ENCODE measurements at places on chromosomes 5 and 9.

- DNase-seq: no peak
Measured at GRCh38 chr9:100933656-100934055, 94.9 kb upstream of the PLPPR1 start.

DNA sequence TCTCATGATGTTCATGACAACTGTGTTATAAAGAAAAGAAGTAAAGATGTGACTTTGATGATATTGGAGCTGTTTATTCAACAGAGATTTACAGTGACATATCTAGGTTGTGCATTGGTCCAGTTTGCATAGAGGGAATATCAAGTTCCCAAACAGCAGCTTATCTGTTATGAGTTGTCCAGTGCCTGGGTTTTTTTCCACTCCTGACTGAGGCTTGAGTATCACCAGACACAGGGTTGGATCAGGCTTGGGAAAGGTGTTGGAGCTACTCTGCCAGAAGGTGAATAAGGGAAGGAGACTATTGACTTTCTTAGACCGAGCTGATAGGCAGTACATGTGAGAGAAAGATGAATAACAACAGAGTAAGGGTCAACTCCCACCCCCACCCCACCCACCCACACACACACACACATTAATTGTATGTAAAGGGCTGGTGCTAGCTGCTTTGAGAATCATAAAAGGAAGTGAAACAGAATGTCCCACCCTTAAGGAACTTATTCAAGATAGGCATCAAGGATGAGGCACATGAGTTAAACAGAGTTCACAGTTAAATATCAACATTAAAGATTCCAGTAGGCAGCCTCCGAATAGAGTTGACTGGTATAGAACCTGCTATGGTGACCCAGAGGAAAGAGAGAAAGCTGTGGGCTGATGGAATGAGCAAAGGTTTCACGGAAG, 33.0 kb upstream of the RASGRF2 start:
- DNase-seq: no peak

DNA sequence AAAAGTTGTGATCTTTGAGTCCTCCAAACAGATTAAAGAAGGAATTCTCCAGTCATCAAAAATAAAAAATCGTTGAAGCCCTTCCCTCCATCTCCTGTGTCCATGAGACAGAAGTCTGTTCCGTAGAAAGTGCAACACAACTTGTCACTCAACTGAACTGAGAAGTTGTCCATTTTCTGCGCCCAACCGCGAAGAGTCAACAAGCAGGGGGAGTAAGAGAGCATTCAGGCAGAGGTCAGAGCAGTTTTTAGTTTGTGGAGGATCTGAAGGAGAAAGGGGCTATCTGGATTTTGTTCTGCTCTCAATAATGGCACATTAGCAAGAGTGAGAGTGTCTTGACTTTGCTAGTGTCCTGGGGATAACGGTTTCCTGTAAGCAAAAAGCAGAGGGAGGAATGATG, 303.9 kb downstream of the ICE1 start:
- DNase-seq: no peak

DNA sequence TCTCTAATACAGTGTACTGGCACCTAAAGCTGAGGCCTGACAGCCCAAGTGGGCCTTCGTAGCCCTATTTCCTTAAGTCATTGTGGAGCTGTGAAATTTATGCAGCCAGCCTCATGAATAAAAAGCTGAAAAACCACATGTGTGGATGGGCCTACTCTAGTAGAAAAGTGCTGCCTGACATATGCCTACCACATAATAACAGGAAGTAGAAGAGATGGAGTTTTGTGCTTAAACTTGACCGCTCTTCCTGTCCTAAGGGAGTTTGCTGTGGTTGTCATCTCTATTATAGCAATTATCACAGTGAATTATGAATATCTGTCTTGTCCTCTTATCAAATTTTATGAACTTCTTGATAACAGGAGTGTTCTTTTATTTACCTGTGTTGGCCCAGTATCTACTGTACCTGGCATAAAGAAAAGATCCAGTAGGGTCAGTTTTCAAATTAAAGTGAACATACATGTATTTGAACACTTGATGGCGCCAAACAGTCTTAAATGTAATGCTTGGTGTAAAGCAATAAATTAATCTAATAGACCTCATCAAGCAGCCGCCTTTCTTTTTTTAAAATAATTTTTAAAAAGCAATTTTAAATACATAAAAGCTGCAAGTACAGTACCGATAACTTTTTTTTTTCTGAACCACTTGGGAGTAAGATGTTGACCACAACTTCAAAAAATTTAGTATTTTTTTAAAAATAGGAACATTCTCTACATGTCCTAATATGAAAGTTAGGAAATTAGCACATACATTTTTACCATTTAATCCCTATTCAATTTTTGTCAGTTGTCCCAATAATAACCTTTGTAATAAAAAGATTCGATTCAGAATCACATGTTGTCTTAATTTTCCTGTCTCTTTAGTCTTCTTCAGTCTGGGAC, 51.0 kb downstream of the FKTN start:
- DNase-seq: no peak

GRCh38 chr5:135007305-135007704, 26.7 kb downstream of the PITX1 start:
- DNase-seq: no peak

GRCh38 chr5:79200573-79201183, 35.3 kb upstream of the JMY start:
- DNase-seq: no peak

DNA sequence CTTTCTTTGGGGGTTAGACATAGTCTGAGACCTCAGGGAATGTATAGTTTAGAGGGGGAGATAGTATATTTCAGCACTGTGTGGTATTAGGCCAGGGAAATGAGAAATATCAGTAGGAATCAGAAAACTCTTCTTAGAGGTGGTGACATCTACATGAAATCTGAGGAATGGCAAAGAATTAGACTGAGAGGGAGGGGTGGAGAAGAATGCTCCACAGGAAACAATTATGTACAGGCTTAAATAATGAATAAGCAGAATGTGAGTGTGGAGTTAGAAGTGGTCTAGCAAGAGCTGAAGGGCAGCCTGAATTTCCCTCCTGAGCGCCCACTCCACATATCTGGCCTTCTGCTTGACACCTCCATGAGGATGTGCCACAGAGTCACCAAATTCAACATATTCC, 3.6 kb upstream of the MACIR start:
- DNase-seq: no peak

GRCh38 chr5:40551496-40552491, 127.9 kb upstream of the PTGER4 start:
- no peak for DNase-seq

DNA sequence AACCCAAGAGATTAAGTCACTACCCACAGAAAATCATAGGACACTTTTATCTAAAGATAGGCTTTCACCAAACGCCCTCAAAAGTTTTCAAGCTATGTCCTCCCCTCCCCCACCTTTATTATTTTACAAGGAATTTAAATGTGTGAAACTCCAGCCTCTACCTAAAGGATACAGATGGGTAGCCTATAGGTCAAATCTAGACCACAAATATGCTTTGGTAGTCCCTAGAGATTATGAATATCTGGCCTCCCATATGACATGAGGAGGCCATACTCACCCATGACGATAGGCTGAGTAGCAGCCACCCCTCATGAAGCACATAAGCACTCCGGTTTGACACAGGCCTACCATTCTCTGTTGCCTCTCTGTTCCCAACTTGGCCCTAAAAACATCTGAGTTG, 11.9 kb downstream of the SIL1 start:
- no peak for DNase-seq

GRCh38 chr9:17191082-17191481, 56.2 kb downstream of the CNTLN start:
- no peak for DNase-seq

- no peak for DNase-seq
Measured at GRCh38 chr5:140023611-140024191, 19.4 kb downstream of the NRG2 start.

- no peak for DNase-seq
Measured at GRCh38 chr9:99127356-99128132, 22.6 kb downstream of the TGFBR1 start.

DNA sequence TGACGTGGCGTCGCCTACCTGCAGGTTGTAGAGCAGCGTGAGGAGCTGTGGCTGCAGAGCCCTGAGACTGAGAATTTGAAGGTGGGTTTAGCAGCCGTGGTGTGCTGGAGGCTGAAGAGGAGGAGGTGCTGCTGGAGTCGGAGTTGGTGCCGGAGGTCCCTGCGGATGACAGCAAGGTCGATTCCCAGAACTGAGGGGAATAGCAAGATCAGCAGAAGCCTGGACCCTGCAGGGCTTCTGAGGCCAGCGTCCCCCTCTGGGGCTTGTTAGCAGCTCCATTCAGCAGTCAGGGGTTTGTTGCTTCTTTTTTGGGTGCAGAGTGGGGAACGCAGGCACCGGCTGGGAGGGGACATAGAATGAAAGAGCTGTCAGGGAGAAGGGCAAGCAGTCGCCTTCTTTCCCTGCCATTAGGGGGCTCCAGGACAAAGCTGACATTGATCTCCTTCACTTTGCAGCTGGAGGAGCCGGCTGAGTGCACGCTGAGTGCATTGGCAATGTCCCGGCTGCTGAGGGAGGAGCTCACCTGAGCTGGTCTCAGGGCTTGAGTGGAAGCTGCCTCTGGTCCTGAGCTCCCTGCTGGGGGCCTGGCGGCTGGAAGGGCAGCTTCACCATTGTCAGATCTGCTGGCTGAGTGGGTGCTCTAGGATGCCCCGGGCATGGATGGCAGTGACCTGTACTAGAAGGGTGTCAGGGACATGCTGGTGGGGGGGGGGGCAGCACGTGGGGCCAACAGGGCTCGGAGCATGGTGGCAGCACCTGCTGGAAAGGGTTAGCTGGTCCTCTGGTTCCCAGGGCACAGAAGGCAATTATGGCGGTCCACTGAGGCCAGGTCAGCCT, 20.8 kb downstream of the OBP2B start:
- no peak for DNase-seq

GRCh38 chr5:78377056-78377717, 16.8 kb downstream of the SCAMP1 start:
- DNase-seq: no peak

DNA sequence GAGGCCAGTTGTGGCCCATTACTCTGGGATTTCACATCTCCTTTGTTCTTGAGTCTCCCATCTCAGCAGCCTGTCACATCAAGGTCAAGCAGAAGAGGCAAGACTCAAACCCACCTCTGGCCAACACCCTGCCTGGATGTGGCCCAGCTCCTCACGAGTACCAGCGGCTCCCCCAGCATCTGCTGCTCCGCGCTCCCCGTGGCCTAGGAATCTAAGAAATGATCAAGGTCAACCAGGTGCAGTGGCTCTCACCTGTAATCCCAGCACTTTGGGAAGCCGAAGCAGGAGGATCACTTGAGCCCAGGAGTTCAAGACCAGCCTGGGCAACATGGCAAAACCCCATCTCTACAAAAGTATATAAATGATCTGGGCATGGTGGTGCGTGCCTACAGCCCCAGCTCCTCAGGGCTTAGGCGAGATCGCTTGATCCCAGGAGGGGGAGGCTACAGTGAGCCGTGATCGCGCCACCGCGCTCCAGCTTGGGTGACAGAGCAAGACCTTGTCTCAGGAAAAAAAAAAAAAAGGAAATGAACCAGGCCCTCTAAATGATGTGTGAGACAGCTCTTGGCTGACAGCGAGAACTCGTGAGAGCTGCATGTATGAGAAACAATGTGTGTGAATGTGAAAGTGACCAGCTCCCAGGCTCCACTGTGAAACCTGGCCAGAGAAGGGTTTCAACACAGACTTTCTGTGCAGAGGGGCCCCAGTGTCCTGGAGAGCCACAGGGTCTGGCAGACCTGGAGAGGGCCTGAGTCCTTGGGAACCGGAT, 61.6 kb upstream of the ANGPTL2 start:
- no peak for DNase-seq

GRCh38 chr5:159489779-159490178, 159.5 kb upstream of the IL12B start:
- DNase-seq: no peak

GRCh38 chr9:116090030-116090770, 63.4 kb upstream of the PAPPA start:
- DNase-seq: no peak

DNA sequence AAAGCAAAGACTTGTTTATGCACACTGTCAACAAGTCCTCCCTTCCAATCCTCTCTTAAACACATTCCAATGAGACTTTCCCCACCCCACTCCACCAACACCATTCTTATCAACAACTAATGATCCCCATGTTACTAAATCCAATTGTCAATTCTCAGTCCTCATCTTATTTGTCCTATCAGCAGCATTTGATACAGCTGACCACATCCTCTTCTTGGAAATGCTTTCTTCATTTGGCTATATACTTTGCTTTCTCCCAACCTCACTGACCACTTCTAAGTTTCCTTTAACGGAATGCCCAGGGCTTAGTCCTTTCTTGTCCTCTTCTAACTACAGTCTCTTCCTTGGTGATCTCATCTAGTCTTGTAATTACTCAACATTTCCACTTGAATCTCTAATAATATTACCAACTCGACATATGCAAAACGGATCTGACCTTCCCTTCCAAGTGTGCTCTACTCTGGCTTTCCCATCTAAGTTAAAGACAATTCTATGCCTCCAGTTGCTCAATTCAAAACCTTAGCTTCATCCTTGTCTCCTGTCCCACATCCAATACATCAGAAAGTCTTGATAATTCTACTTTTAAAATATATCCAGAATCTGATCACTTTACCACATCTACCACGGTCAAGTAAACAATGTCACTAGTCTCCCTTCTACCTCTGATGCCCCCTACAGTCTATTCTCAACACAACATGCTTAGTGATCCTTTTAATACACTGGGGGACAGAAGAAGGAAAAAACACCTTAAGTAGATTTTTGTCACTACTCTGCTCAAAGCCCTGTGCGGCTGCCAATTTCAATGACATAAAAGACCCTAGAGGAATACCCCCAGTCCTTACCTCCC, 25.5 kb downstream of the AGTPBP1 start:
- no peak for DNase-seq

DNA sequence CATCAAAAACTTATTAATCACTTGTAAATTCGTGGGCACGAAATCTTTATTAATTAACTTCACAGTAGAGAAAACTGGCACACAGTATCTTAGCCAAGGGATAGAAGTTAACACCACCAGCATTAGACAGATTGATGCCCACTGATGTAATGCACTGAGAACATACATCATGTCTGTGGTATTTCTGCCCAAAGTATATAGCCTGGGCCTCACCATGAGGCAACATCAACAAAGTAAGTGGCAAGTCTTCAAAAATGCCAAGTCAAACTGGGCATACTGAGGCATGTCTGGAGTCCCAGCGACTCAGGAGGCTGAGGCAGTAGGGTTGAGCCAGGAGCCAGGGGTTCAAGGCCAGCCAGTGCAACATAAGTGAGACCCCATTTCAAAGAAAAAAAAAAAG, 79.5 kb downstream of the GLIS3 start:
- DNase-seq: no peak

DNA sequence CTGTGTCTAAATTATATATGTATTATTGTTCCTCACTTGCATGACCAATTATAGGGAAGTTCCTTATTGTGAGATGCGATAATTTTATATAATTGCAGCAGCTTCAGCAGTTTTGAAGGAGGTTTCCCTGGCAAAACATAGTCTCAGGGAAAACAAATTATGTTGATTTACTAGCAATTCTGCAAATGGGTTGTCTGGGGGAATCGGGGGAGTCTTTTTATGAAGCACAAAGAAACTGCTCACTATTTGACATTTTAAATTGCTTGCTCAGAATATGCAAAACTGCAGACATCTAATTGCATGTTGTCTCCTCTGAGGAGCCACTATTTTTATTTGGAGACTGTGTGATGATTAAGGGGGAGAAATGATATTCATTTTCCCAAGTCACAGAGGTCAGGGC, 361.6 kb downstream of the YTHDC2 start:
- DNase-seq: no peak

Data from activated CD8-positive, alpha-beta memory T cell treated with anti-CD3 and anti-CD28 coated beads for 1 hour (primary cell).